NCI-H1105 (cell line): ENCODE measurements at places on chromosomes 2 and 18.

DNA sequence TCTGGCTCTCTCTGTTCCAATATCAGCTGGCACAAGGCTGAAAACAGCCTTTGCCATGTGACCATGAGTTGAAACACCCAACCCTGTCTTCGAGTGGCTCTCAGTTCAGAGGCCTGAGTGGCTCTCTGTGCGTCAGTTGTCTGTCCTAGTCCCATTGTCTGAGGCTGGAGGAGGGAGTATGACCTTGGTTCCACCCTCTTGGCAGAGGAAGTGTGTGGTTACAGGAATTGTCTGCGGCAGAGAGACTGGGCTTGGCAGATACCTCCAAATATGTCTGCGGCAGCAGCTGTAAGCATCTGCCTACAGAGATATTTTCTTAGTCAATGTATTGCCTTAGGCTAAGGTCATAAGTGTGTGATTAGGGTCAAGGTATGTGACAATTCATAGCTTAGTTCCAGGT is 32.6 kb downstream of the CNGA3 start:
- no peak for DNase-seq

- DNase-seq: no peak
These were observed 153.0 kb downstream of the SEPTIN10 start for GRCh38 chr2:109460553-109461324.

DNA sequence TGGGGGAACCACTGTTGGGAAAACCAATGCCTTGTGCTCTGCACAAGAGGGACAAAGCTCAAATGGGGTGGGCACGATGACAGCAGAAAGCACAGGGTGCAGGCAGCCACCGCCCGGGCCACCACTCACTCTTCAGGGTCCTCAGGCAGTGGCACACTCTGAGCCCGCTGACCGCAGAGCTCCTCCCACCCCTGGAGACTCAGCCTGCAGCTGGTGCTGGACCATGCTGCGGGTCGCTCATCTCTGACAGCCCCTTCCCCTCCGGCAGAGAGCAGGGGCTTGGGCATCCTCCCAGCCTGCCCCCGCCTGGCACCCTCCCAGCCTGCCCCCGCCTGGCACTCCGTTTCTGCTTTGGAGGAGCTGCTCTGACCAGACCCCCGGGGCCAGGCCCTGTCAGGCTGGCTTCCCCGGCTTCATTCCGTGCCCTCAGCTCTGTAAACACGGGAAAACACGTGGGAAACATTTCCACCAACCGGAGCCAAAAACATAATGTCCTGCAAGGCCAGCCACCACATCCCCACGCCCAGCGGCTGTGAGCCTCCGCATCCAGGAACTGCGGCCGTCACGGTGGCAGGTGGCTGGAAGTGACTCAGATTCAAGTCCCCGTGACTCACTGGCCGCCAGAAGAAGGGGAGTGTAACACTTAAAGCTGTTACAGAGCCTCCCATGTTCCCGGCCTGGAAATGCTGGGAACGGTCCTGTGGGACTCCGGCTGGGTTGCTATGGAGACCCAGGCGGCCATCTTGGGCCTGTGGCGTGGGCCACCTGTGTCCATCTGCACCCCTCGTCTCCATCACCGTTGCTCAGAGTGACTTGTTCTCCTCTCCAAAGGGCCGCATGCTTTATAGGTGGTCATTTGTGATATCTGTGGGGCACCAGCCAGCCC is 6.8 kb upstream of the SNED1 start:
- no peak for DNase-seq

GRCh38 chr18:51168960-51169662 is 28.4 kb downstream of the MEX3C start:
- no peak for DNase-seq

GRCh38 chr18:24628326-24628725 is 167.9 kb downstream of the HRH4 start:
- DNase-seq: no peak

DNA sequence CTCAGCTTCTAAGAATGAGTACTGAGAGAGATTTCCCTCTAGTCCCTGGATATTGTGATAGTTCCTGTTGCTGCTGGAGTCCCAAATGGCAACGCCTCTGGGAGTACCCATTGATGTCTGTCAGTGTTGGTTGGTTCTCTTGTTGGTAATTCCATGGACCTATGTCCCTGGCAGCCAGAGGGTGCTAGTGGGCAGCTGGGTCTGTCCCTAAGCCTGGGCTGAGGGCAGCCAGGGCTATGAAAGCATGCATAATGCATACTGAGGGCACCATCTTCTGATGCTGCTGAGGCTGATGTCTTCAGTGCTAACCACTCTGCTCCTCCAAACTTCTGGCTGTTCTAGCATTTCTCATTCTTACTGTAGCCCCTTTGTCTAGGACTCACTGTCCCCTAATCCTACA is 35.9 kb downstream of the NABP1 start:
- no peak for DNase-seq

GRCh38 chr2:97067279-97068004 is 27.2 kb downstream of the FAHD2B start:
- DNase-seq: no peak

DNA sequence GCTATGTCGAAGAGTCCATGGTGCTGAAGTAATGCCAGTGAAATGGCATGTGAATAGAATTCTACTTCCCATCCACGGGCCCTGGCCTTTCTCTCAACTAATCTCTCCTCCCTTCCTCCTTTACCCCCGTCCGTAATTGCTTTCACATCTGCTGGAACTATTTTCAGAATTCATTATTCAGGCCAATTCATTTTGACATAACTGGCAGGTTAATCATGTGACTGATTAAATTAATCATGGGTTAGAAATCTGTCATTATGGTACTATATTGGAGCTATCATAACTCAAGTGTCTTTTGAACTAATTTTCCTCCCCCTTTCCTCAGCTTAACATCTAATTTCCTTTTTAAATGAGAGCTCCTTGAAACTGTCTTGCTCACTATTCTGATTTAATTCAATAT is 66.9 kb downstream of the ZDBF2 start:
- no peak for DNase-seq

GRCh38 chr18:72638376-72638775 is 94.2 kb upstream of the CBLN2 start:
- no peak for DNase-seq

DNA sequence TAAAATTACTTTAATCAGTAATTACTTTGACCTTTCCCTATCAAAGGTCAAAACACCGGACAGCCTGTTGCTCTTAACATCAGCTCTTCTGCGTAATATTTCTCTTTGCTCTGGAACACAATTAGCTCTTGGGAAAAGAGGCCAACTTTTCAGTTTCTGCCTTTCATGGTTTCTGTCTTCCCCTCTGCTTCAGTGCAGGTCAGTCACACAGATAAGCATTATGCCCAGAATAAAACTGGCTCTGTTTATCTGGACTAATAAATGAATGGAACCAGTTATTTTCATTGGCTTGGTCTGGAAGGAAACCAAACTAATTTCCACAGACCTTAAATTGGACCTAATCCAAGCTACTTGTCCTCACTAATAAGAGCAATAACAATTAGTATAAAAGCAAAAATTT is 26.2 kb upstream of the GALNT3 start:
- no peak for DNase-seq

- no peak for DNase-seq
These were observed 97.7 kb downstream of the CDC42EP3 start for GRCh38 chr2:37573451-37574388.

DNA sequence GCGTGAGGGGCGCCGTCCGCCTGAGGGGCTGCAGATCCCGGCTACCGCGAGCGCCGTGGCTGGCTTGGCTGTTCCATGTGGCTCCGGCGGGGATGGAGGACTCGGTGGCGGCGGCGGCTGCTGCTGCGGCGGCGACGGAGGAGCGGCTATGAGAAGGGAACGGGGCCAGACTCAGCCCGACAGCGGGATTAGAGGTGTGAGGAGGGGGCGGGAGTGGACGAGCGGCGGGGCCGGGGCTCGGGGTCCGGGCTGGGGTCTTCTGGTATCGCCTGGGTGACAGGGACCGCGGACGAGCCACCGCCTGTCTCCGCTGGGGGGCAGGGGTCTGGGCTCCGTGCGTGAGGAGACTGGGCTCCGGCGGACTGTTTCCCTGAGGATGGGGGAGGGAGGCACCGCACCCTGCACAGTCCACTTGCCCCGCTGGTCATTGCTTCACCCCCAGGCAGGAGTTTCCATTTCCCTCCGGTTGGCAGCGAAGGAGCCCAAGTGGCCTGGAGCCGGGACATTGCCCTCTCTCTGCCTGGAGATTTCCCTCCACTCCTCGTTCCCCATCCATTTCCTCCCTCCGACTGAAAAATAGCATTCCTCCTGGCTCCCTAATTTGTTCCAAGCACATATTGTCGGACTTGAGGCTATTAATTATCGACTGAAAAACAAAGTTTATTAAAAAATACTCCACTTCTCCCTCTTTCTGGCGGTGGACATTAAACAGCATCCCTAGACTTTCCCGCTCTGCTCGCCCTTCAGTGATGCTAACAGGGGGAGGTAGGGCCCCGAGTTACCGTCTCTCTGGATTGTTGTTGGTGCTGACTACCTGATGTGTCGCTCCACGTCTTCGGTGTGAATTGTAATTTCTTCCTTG is 577 bp downstream of the EHBP1 start:
- peak; percentile 40 for DNase-seq

DNA sequence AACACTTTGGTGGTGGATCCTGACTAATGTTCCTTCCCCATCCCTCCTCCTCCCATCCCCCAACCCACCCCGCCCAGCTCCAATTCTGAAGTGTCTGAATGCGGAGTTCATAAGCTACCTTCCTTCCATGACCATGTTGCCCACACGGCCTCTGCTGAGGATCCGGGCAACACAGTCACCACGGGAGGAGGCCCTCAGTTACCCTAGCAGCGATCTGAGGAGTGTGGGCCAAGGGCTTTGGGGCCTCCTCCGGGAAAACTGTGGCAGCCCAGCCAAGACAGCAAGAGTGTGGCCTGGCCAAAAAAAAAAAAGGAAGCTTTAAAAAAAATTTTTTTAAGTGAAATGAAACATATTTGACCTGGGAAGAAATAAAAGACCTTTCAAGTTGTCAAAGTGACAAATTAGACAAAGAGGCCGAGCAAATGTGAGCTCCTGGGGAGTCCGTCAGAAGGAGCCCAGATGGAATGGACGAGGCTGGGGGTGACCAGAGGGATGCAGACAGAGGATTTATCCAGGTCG is 169.0 kb upstream of the PKDCC start:
- no peak for DNase-seq

DNA sequence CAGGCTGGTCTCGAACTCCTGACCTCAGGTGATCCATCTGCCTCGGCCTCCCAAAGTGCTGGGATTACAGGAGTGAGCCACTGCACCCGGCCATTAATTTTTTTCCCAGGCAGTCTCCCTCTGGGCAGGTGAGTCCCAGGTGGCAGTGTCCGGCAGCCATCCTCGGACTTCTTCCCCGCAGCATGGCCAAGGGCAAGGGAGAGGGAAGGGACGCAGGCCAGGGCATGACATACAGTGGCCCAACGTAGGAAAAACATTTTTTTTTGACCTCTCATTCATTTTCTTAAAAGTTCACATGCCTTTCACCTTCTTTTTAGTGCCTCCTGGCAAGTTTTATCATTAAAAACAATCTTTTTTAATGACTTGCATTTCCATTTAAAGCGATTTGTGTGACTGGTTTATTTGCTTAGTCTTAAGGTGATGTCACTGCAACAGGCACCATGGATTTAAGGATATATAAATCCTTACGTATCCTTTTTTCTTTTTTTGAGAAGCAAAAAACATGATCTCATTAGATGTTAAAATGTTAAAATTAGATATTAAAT is 23.0 kb upstream of the ATOH8 start:
- DNase-seq: no peak

DNA sequence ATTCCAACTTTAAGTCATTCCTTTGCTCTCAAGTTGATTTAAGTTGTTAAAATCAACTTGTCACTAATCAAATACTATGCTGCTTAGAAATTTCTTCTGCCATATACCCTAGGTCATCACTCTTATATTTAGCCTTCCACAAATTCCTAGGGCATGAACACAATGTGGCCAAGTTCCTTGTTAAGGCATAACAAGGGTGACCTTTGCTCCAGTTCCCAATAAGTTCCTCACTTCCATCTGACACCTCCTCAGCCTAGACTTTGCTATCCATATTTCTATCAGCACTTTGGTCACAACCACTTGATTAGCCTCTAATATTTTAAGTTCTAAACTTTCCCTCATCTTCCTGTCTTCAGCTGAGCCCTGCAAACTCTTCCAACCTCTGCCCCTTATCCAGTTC is 9.9 kb upstream of the TMEM37 start:
- no peak for DNase-seq

- DNase-seq: no peak
These were observed 45.9 kb downstream of the PIKFYVE start for GRCh38 chr2:208311954-208312353.

GRCh38 chr2:175834477-175834876 is 167.6 kb downstream of the LNPK start:
- DNase-seq: peak; percentile 55

DNA sequence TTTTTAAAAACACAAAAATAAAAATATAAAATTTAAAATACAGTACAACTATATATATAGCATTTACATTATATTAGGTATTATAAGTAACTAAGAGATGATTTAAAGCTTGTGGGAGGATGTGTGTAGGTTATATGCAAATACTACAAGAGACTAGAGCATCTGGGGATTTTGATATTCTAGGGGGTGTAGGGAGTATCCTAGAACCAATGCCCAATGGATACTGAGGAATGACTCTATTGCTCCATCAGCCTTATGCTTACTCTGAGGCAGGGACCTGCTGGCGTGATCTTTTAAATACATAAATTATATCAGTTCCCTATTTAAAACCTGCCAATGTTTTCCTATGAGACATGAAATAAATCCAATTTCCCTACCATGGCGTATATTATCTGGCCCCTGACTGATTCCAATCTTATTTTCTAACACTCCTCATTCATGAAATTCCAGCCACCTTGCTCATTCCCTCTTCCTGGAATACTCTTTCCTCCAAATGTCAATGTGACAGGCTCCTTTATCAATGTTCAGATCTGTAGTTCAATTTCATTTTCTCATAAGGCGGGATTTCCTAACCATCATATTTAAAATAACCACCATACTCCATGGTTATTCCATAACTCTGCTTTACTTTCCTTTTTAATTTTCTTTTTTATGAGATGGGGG is 22.2 kb downstream of the SP3 start:
- no peak for DNase-seq

GRCh38 chr2:213411582-213412289 is 127.5 kb downstream of the SPAG16 start:
- no peak for DNase-seq

GRCh38 chr18:37275237-37275741 is 290.3 kb downstream of the CELF4 start:
- no peak for DNase-seq

GRCh38 chr18:67540559-67540958 is 24.0 kb upstream of the DSEL start:
- no peak for DNase-seq

DNA sequence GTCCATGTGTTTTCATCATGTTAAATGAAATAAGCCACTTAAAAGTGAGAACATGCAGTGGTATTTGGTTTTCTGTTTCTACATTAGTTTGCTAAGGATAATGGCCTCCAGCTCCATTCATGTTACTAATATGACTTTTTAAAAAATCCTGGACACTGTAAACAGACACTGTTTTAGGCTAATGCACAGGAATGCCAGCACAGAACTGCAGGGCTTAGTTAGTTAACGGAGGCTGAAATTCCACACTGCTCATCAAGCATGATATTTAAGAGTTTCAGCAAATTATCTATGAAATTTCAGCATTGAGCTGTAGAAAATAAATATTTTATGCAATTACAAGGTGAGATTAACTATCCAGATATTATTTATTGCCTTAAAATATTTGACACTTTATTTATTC is 42.5 kb upstream of the PAX3 start:
- no peak for DNase-seq
